ENCODE measurements at places on chromosomes 4 and X.
A peak's percentile ranks its signal among the peaks of the same experiment; 100 is the strongest.

DNA sequence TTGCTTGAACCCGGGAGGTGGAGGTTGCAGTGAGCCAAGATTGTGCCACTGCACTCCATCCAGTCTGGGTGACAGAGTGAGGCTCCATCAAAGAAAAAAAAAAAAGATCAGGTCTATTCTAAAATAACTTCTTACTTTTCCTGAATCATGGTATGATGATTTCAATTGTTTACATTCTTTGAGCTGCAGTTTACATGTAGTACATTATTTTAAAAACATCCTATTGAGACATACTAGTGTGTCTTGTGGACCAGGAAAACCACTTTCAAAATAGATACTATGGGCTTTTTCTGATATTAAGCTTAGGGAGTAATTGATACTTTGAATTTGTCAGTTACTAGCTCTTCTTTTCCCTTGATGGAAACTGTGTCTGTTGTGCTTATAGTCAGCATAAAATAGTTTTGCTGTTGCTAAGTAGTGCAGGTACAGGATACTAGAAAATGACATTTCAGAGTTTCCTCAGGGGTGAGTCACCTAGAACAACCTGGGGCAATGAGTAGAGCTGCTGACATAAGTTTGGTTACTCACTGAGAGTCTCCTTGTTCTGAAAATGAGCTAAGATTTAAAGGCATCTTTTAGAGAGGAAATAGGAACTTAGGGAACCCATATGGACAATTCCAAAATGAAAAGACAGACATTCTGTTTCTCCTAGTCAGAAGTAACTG lies 53.2 kb upstream of the C4orf54 start:
- no peak for DNase-seq

GRCh38 chr4:26319949-26320537 lies 771 bp upstream of the RBPJ start:
- no peak for DNase-seq

GRCh38 chr4:156615066-156615531 lies 356.5 kb downstream of the PDGFC start:
- peak; percentile 35 for DNase-seq

- DNase-seq: peak; percentile 26
Observed at GRCh38 chr4:165464813-165465381, 86.1 kb downstream of the CPE start.

GRCh38 chr4:146247356-146247755 lies 33.0 kb downstream of the REELD1 start:
- DNase-seq: no peak

DNA sequence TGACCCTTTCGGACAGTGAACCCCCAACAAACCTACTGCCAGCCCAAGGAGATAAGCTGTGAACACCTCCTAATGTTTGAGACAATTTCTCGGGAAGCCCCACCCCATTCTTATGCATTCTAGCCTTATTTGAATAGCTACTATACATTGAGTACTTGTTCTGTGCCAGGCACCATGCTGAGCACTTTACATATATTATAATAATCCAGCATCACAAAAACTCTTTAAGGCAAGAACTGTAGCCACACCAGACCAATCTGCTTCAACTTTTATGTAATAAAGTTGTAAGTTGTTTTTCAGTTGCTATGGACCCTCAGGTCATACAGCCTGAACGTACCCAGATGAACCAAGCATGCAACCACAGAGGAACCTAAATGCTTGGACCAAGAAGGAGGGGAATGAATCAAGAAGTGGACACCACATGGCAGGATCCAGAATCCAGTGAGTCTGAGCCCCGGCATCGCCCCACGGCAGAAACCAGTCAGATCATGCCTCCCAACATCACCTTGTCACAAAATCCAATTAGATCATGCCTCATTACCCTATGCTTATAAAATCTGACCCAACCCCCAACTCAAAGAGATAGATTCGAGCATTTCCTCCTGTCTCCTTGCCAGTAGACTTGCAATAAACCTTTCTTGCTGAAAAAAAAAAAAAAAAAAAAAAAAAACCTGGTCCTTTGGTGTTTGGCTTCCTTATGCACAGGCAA lies 225.0 kb downstream of the QDPR start:
- DNase-seq: no peak

DNA sequence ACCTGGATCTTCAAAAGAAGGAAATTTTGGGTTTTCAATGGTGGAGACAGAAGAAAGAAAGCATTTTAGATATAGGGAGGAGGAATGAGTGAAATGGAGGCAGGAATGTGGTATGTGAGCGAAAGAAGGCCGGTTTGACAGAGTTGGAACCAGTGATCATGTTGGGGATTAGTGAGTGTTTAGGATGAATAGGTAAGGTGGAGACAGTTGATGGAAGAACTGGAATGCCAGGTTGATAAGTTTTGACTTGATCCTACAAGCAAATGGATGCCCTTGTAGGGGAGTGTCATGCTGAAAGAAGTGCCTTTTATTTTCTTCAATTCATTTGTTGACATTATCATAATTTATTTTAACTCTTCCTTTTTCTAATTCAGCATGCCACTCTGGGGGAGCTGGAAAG lies 207.8 kb upstream of the AMOT start:
- DNase-seq: no peak

DNA sequence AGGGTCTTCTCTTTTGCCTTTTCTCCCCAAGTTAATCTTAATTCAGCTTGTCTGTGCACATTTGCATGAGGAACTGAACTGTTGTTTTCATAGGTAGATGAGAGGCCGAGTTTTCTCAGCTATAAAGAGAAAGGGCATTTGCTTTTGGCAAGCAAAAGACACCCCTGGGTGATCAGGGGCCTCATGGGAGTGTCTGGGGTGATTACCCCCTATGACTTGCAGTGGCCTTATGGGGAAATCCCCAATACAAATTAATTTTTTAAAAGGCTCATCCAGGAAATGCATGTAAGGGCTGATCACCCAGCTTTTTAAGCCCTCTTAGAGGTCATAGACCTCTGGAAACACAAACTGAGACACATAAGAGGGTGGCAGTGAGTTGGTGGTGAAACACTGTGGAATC lies 56.4 kb upstream of the HMX1 start:
- no peak for DNase-seq

DNA sequence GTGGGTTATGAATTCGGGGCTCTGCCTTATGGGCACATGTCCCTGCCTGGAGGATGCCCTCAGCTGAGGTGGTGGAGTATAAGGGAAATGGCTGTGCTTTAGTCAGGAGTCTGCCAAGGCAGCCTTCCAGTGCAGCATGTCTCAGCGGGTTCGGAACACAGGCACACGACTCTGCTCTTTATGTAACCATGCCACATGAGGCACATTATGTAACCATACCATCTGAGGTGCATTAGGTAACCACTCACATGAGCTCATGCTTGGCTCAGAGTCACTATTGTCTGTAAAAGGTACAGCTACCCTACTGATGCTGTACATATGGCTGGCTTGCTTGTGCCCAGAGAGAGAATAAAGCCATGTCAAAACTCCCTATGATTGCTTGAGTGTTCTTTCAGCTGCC lies 723.6 kb downstream of the TRAM1L1 start:
- no peak for DNase-seq

GRCh38 chr4:55356991-55357461 lies 11.0 kb downstream of the SRD5A3 start:
- no peak for DNase-seq

GRCh38 chr4:6984612-6985425 lies 58.4 kb upstream of the TADA2B start:
- no peak for DNase-seq

DNA sequence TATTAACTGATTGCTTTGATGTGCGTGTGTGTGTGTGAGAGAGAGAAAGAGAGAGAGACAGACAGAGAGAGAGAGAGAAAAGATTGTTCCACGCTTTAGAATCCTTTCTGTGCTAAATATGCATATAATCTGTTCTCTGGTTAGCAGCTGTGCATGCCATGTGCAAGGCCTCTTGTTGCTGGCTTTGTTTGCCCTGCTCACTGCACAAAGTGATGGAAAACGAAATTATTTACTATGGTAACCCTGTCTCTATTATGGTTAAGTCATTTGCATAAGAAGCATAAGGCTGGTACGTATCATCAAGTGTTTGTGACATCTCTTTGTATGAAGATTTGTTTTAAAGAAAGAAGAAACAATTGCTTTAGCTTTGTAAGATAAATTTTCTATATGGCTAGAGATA lies 190.2 kb upstream of the POF1B start:
- no peak for DNase-seq

DNA sequence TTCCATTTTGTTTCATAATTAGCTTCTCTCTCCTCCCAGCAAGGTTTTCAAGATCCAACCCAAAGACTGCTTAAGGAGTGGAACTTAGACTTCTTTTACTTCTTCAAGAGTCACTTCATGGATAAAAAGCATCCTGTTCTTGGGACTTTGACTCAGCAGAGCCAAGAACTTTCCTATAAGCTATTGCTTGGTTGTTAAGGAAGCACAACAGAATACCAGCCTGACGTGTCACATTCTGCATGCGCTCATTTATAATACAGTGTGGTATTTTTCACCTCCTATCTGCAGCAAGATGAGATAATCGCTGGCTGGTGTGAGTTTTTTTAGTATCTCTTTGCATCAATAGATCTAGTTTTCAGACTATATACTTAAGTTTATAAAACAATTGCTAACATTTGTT lies 152.1 kb downstream of the PALLD start:
- peak; percentile 41 for DNase-seq

- no peak for DNase-seq
Observed at GRCh38 chr4:40842725-40843423, 93.1 kb downstream of the NSUN7 start.

DNA sequence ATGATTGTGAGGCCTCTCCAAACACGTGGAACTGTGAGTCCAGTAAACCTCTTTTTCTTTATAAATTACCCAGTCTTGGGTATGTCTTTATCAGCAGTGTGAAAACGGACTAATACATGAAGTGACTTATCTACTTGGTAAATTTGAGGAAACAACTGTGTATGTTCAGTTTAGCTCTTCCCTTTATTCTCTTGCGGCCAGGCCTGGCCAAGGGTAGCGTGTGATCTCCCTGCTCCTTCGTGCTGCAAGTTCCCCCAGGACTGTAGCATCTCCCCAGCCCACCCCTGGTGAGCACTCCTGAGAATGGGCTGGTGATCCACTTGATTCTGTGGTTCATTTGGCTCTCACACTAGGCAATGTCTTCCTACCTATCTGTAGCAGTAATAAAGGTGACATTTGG lies 53.2 kb upstream of the CHRNA9 start:
- no peak for DNase-seq

DNA sequence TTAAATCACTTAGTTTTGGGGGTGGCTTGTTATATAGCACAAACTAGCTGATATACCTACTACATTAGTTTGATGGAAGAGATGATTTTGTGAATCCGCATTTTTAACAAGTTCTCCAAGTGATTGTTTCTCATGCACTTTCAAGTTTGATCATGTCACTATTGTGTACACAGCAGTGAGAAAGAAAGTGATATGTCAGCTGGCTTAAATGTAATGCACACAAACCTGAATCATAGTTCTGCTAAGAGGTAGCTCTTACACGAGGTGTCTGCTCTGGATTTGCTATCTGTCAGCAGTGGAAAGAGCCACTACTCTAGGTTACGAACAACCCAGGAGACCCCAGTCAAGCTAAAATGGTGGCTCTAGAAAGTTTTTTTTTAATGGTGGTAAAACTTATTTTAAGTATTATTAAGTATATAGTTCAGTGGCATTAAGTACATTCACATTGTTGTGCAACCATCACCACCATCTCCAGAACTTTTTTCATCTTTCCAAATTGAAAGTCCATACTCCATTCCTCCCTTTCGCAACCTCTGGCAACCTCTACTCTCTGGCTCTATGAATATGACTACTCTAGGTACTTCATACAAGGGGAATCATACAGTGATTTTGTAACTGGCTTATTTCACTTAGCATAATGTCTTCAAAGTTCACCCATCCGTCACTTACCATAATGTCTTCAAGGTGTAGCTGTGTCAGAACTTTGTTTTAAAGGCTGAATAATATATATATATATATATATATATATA lies 147.3 kb downstream of the HS6ST2 start:
- DNase-seq: no peak

- DNase-seq: no peak
Observed at GRCh38 chr4:138199568-138200235, 42.4 kb downstream of the SLC7A11 start.

DNA sequence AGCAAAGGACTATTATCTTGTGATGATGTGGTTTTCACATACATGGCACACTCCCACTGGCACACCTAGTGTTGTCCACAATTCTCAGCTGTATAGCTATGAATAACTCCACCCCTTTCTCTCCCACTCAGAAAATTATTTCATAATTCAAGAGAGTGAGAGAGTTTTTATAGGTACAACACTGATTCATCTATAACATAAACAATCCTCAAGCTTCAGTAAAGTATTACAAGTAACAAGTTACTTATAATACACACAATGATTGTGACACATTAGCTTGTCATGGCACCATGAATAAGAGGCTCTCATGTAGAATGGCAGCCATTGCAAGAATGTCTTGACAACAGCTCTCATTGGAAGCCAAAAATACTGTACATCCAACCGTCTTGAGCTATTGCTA lies 43.9 kb downstream of the RAB40A start:
- DNase-seq: no peak

DNA sequence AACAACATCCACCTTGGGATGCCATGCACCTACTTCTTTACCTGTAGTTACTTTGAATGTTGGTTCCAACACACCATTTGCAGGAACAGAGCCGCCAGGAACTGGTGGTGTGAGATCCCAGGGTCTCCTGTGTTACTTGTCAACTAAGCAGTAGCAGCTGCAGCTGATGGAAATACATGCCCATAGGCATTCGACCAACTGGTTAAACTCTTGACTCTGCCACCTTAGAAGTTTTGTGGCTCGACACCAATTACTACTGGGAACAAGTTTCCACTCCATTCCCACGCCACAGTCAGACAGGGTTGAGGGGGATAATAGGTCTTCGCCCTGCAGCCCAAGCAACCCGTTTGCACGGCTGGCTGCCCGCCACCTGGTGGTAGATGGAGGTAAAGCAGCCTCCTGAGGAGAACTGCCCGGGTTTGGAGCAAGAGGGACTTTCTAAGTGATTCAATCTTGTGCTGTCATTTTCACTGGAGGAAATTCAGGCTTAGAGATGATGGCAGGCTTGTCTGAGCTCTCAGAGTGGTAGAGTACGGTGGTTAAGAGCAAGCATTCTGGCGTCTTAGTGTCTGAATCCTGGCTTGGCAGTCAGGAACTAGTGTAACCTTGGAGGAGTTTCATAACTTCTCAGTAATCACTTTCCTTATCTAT lies 119.1 kb upstream of the TRIM2 start:
- peak; percentile 13 for DNase-seq

GRCh38 chr4:103268746-103269145 lies 70.6 kb upstream of the CENPE start:
- no peak for DNase-seq

DNA sequence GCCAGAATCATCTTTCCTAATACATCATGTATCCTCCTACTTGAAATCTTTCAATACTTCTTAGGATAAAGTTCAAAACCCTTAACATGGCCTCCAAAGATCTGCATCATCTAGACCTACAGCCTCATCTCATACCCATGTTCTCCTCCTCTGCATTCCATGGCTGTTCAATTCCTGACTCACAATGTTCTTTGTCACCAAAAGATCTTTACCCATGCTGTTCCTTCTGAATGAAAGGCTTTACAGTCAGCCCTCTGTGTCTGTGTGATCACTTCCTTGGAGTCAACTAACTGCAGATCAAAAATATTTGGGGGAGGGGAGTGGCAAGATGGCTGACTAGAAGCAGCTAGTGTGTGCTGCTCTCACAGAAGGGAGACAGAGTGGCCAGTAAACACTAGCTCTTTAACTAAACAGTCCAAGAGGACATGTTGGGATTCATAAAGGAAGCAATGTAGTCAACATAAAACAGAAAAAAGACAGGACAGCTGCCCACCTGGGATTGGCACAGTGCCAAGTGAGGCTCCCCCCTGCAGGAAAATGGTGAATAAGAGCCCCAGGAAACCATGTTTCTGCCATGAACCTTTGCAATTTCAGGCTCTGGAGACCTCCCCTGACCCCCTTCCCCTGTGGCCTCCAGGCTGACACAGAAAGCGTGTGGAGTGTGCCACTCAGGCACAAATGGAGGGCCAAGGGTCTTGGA lies 31.9 kb downstream of the CBR4 start:
- DNase-seq: no peak

Data from amniotic stem cell (primary cell).